ENCODE measurements at places on chromosomes 13 and 19.

- no peak for DNase-seq
These were observed 98.8 kb upstream of the SERP2 start for GRCh38 chr13:44274771-44275205.

GRCh38 chr19:23287620-23288019 is 37.4 kb upstream of the ZNF724 start:
- no peak for DNase-seq

GRCh38 chr13:26529441-26529840 is 28.0 kb upstream of the WASF3 start:
- DNase-seq: no peak

- DNase-seq: no peak
These were observed 9.1 kb downstream of the ZNF100 start for GRCh38 chr19:21758296-21758695.

DNA sequence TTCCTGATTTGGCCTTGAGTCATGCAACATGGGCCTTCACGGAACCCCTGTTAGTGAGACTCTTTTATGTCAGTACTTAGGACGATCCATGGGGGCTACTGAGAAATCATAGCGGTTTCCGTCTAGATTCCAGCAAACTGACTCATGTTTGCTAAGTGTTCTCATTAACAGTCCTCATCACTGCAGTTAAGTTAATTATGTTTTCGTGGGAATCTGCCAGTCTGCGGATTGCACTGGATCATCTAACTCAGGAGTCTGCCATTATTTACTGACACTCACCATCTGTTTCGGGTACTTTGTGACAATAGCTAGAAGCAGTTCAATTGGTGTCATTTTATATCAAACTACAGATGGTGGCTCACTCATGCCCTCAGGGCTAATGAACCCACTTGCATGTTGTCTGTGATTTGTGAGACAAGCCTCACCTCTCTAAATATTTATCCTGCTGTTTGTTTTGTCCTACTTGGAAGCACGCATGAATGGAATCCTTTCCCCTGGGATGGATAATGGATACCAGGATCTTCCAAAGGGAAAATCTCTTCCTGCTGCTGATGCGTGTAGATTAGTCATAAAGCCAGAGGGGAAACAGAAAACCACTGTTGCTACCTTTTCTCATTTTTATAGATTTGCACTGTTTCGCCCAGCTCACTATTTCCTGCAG is 61.8 kb downstream of the RAB20 start:
- DNase-seq: no peak

GRCh38 chr19:47755762-47756626 is 10.6 kb downstream of the NOP53 start:
- no peak for DNase-seq

- DNase-seq: no peak
These were observed 14.4 kb downstream of the NAXD start for GRCh38 chr13:110629735-110630134.

DNA sequence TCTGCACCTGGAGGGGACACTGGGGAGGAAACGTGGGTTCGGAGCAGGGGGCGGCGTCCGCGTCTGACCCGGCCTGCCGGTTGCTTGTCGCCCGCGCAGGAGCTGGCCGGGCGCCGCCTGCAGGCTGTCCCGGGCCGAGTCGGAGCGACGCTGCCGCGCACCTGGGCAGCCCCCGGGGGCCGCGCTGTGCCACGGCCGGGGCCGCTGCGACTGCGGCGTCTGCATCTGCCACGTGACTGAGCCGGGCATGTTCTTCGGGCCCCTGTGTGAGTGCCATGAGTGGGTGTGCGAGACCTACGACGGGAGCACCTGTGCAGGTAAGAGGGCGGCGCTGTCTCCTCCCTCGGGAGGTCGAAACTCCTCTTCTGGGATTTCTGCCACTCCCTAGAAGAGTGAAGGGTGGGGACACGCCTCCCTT is 1.3 kb downstream of the ITGBL1 start:
- no peak for DNase-seq

DNA sequence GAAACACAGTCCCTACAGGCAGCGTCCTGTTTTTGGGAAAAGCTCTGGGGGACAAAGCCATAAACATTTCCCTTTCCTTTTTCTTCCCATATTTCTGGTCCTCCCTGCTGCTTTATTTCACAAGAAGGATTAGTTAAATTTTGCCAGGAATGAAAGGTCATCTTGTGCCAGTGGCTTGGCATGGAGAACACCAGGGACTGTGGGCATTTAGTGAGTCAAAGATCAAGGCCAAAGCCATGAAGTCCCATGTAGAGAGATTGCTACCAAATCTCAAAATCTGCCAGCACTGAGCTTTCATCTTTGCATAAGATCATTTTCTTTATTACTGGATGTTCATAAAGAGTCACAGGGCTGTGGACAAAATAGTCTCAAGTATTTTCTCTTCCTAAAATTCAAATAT is 29.1 kb upstream of the SLC46A3 start:
- no peak for DNase-seq

DNA sequence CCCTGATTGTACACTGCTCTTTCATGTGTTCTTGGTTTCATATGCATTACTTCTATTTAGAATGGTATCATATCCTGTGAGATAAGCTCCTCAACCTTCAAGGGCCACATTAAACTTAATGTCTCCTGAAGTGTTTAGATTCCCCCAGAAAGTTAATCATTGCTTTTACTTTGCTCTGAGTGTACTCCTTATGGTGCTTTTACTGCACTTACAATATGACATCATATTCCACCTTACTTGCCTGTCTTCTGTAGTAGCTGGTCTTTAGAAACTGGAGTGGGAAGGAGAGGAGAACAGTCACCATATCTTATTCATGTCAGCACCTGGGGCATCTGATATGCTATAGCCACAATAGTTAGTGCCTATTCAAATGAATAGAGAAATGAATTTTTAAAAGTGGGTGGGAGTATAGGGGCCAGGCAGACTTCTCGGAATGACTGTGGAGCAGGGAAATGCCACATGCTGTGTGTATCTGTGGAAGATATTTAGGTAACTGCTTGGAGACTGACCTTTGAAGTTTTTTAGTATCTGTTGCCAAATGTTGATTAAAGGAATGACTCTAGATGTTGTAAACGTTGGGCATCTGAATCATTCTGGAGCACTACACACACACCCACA is 40.2 kb downstream of the SLAIN1 start:
- no peak for DNase-seq

GRCh38 chr13:33218020-33218419 is 67.5 kb downstream of the STARD13 start:
- DNase-seq: no peak

DNA sequence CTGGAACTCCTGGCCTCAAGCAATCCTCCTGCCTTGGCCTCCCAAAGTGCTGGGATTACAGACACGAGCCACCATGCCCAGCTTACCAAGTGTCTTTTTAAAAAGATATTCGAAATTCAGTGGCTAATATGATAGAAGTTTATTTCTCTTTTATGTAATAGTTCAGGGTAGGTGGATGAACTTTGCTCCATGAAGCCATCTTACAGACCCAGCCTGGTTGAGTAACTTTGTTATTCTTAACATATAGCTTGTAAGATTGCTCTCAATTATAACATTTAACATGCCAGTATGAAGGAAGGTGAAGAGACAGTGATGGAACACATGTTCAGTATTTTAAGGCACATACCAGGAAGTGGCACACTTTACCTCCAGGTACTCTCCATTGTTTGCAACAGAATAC is 42.4 kb downstream of the ZIC2 start:
- no peak for DNase-seq

DNA sequence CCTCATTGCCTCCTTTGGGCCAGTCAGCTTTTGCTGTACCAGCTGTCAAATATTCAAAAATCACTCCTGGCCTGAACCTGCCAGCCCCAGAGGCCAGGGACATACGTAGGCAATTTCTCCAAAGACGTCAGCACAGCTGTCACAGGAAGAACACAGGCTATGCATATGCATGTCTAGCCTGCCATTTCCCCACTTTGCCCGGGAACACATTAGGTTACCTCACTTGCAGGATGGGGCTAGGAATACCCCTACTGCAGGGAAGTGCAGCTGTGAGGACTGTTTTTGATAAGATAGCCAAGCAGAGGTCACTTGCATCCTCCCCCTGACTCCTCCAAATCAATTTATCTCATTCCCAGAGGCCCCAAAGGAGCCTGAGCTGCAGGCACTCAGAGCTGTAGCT is 2.8 kb downstream of the ZNF667 start:
- DNase-seq: no peak

GRCh38 chr19:5850743-5851293 is 431 bp downstream of the FUT3 start:
- no peak for DNase-seq

DNA sequence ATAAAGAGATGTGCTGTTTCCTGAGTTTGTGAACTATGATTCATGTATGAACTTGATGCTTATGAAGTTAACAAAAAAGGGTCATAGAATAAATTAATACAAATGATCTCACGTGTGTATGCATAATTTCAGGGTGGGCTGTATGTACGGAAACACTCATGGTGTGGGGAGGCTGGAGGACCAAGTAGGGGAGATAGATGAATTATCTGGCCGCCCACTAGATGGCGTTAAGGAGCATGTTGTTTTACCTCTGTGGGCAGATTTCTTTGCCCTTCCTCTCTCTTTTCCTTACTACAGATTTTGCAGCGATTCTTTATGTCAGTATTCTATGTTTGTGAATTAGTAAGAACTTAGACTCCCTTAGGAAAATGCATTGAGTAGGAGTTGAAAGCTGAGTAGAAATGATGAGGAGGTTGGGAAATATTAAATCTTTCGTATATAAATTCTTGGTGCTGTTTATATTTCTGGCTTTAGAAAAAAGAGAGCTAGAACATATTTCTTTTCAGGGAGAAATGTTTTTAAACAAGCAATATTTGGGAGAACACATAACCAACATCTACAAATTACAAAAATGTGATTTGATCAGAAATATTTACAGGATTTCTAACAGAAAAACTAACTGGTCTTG is 47.4 kb upstream of the TMTC4 start:
- DNase-seq: no peak

DNA sequence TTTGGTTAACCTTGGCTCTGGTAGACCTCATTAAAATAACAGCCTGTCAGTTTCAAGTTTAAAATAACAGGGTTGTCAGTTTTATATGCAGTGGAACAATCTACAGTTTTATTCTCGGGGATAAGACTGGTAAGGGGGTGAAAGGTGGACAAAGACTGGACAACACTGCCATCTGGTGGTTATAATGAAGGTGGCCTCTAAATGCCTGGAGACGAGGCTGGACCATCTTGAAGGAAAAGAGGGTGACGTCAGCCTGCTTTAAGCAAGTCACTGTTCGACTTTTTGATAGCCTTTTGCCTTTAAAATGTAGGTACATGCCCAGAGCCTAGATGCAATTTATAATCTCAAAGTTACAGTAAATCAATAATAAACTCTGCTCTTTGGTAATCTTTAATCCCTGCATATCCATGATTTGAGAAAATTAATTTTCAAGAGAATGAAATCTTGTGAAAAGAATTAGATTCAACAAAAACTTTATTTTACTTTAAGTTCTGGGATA is 117.0 kb downstream of the DCT start:
- peak; percentile 72 for DNase-seq

DNA sequence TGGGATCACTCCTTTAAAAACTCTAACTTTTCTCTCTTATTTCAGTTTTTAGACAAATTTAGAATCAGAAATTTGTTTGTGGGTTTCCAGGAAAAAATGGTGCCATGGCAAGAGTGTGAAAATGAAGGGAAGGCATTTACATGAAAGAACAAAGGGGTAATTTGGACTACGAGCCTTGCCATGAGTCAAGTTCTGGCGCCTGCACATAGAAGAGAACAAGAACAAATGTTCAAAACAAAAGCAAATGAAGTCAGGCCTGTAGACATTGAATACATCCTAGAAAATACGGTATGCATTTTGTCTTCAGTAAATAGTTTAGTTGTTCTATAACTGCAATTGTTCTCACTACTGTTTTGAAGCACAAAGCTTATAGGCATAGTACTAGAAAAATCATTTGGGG is 1390.5 kb downstream of the EFNB2 start:
- no peak for DNase-seq

DNA sequence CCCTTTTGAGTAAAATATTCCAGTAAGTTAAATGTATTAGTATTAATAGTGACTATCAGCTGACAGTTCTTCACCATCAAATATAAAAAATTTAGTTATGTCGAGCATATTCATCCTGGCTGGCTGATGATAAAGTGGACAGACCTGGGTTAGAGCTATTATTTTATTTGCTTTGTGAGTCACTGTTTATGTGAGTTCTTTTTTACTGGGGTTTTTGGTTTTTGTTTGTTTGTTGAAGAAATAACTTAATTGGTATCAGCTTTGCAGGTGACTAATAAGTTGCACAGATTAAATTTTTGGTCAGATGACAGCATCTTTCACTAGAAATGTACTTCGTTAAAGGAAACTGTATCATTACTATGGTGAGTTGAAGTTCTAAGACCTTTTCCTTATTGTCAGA is 224.7 kb downstream of the GGACT start:
- no peak for DNase-seq

DNA sequence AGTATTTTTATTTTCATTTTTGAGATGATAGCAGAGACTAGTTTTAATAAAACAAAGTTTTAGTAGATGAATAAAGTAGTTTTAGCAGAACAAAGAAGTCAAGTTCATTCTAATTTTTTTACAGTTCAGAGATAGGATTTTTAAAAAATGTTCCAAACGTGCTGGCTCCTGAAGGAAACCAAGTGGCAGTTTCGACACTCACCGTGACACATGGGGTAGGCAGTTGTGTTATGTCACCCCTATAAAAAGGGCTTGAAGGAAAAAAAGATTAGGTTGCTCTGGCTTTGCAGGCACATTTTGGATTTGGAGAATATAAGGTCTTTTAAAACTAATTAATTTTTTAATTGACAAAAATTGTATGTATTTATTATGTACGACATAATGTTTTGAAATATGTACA is 305.2 kb downstream of the NDFIP2 start:
- no peak for DNase-seq
